CD4-positive, alpha-beta T cell (primary cell): ENCODE measurements at places on chromosomes 1 and 21.

DNA sequence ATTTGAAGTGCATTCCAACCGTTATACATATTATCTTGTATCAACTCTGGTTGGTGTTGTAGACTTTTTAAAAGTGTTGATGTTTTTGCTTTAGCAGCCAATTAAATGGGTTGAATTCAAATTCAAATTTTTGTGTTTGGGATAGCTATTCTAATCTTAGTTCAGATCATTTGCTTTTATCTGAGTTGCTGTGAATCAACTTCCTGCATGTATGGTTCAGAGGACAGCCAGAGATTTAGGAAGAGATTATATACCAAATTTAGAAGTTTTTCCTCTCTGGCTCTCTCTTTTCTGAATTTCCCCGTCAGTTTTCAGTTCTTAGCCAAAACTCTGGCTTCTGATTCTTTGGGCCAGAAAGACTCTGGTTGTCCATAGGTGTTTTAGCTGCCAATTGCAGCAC is 415.5 kb downstream of the NUF2 start:
- DNase-seq, result no peak

GRCh38 chr1:74686928-74687327 is 13.3 kb upstream of the ERICH3 start:
- DNase-seq, result no peak

DNA sequence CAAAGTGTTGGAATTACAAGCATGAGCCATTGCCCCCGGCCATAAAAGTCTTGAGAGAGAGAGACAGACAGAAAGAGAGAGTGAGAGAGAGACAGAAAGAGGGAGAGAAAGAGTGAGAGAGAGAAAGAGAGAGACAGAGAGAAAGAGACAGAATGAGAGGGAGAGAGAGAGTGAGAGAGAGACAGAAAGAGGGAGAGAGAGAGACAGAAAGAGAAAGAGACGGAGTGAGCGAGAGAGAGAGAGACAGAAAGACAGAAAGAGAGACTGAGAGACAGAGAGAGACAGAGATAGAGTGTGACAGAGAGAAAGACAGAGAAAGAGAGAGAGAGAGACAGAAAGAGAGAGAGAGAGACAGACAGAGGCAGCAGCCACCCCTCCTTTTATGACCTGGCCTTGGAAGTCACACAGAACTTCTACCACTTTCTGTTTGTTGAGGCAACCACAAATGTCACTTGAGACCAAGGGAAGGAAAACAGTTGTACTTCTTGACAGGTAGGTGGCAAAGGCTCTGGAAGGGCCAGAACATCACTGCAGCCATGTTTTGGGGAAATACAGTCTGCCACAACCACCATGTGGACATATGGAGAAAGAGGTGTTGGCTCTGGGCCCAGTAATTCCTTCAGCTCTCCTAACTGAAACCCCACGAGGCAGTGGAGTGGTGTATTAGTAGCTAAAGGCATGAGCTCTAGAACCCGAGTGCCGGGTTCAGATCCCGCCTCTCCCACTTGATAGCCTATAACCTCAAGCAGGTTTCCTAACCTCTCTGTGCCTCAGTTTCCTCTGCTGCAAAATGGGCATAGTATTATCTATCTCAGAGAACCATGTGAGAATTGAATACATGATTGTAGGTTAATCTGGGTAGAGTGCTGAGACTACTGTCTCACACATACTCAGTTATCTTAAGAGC is 50.6 kb downstream of the TNFRSF8 start:
- no peak for DNase-seq

DNA sequence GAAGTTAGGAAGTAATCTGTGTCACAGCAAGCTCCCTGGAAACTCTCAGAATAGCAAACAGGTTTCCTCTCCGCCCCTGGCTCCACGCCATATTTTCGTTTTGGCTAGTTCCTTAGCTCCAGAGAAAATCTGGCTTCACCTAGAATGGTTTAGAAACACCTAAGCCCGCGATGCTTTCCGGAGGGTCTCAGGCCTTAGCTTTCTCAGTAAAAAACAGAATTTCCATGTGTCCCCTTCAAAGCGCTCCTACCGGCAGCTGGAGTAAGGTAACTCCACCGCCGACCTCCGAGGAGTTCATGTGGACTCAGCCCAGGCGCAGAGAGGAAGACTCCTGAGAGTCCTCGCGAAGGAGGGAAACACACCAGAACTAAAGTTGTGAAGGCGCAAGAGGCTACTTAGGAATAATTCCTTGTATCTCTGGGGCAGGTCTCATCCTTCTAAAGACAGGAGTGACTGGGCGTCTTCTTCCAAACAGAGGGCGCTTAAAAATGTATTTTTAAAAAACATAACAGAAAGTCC is 406 bp downstream of the KIAA0040 start:
- peak; percentile 12 for DNase-seq

- no peak for DNase-seq
Observed at GRCh38 chr1:30788580-30789387, 31.2 kb upstream of the LAPTM5 start.

- DNase-seq, result no peak
Observed at GRCh38 chr1:224517171-224517570, 82.6 kb upstream of the WDR26 start.

DNA sequence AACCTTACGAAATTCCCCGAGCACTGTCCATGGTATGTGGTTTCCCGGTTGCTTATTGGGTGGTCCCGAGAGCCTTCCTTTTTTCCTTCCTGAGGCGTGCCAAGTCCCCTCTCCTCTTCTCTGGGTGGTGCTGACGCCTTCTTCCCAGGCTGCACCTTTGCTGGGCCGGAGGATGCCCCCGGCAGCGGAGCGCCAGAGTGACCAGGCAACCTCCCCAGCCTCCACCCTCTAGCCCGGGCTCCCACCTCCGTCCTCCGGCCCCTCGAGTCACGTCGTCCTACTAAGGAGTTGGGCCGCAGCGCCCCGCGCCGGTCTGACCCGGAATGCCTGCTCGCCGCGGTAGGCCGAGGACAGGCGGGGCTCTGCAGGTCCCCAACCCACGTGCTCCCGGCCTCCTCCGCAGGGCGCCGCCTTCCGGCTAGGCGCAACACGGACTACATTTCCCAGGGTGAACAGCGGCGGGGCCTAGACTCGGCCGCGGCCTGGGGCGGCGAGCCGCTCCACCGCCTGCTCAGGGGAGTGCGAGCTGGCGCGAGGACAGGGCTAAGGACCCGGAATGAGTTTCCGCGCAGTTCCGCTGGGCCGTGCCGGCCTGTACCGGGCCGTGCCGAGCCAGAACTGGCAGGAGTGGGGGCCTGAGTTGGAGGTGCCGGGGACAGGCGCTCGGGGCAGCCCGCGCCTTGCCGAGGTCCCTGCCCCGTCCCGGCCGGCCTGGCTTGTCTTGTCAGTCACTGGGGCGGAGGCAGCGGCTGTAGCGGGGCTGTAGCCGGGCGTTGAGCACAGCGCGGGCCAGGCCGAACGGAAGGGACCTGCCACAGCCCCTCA is at the start of gene IPO13:
TSS of gene IPO13 (plus strand) at position 715 of the 825 bp plus-strand sequence. CDS start 651 bp downstream, outside the sequence.
- DNase-seq, result peak; percentile 94

DNA sequence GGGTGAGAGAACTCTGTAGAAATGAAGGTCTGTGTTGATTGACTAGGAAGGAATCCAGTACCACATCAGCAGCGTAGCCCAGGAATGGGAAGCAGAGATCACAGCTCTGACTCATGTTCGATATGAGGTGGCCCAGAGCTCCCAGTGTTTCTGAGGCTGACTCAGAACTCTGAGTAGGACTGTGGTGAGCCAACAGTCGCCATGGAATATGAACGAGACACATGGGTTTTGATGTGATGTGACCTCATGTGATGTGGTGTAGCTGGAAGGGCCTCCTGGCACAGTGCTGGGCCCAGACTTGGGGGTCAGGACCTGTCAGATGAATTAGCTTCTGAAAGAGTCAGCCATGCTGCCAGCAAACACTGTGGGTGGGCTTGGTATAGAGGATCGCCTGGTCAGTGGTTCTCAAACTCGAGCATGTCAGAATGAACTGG is 237.0 kb downstream of the MRPL39 start:
- DNase-seq, result no peak

- peak; percentile 71 for DNase-seq
Observed at GRCh38 chr1:116373431-116374352, 648 bp downstream of the ATP1A1 start.

DNA sequence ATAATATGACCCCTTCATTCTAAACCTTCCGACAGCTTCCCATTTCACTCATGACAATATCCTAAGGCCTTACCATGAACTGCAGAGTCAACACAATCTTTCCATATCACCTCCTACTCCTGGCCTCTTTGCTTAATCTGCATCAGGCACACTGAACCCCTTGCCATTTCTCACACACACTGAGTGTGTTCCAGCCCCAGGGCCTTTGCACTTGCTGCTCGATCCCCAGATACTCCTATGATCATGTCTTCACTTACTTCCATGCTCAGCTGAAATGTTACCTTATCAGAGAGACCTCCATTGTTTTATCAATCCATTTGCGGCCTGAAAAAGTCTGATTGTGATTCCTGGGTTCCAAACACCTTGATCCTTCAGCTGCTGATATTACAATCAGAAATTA is 47.0 kb downstream of the ETS2 start:
- DNase-seq, result no peak

DNA sequence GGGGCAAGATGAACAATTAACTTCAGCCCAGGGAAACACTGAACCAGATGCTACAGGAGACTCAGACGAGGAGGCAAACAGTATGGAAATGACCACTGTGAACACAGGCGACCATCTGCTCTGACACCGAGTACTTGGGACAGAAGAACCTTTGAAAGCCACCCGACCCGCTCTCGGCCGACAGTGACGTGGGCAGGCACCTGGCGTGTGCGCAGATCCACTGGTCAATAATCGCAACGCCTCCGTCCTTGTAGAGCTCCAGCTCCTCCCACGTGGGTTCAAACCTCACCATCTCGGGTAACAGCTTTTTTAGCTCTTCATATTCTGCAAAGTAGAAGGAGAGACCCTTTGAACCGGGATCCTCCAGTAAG is 20.3 kb downstream of the POFUT2 start:
- no peak for DNase-seq

- DNase-seq, result no peak
Observed at GRCh38 chr1:35210321-35211119, 17.6 kb upstream of the SFPQ start.

DNA sequence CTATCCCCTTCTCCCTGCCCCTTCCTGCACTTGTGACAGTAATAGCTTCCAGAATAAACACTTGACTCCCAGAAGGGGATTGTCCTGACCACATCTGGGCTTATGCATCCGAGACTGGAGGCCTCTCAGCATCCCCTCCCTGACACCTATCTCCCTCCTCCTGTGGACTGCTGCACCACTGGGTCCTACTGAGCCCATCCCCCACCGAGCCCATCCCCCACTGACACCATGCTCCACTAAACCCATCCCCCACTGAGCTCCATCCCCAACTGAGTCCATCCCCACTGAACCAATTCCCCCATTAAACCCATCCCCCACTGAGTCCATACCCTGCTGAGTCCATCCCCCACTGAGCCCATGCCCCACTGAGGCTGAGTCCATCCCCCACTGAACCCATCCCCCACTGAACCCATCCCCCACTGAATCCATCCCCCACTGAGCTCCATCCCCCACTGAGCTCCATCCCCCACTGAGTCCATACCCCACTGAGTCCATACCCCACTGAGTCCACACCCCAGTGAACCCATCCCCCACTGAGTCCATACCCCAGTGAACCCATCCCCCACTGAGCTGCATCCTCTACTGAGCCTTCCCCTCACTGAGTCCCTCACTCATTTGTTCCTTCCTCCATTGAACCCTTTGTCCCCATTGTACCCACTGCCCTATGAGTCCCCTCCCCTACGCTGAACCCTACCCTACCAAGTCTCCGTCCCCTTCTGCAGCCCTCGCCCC is 5.6 kb downstream of the PDZK1IP1 start:
- DNase-seq, result no peak

GRCh38 chr21:45592208-45592619 is 50.0 kb upstream of the SLC19A1 start:
- peak; percentile 54 for DNase-seq

DNA sequence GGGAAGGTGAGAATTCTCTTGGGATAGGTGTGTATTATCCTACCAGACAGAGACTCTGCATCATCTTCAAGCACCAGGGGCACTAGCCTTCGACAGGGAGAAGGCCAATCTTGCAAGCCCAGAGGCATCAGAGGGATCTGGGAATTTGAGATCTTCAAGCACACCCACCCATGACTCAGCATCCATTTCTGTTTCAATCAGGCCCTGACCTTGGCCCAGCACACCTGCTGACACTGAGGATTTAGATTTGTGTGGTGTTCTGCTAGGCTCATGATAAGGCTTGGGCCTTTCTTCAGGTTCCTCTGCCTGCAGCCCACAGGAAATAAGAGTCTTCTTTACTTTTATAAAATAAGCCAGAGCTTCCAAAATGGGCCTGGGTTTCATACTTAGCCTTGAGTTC is 6.6 kb upstream of the PCP4 start:
- no peak for DNase-seq

DNA sequence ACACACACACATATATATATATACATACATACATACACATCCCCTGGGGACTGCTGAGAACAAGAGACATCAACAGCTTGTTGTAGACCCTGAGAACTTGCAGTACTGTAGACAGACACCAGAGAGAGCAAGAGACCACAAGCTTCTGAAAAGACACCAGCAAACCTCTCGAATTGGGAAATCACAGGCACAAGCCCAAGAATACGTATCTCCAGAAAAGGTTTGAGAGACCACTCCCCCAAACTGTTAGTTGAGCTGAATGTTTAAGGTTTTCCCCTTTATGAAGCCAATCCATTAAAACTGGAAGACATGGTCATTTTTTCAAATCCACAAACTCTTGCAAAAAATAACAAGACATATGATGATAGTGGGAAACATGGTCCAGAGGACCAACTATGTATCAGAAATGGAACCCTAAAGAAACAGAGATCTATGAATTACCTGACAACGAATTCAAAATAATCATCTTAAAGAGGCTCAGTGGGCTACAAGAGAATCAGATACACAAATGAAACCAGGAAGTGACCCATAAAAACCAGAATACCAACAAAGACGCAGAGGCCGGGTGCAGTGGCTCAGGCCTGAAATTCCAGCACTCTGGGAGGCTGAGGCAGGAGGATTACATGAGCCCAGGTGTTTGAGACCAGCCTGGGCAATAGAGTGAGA is 45.1 kb downstream of the SLC2A1 start:
- DNase-seq, result no peak

- DNase-seq, result no peak
Observed at GRCh38 chr1:42195841-42196240, 31.3 kb upstream of the GUCA2A start.

DNA sequence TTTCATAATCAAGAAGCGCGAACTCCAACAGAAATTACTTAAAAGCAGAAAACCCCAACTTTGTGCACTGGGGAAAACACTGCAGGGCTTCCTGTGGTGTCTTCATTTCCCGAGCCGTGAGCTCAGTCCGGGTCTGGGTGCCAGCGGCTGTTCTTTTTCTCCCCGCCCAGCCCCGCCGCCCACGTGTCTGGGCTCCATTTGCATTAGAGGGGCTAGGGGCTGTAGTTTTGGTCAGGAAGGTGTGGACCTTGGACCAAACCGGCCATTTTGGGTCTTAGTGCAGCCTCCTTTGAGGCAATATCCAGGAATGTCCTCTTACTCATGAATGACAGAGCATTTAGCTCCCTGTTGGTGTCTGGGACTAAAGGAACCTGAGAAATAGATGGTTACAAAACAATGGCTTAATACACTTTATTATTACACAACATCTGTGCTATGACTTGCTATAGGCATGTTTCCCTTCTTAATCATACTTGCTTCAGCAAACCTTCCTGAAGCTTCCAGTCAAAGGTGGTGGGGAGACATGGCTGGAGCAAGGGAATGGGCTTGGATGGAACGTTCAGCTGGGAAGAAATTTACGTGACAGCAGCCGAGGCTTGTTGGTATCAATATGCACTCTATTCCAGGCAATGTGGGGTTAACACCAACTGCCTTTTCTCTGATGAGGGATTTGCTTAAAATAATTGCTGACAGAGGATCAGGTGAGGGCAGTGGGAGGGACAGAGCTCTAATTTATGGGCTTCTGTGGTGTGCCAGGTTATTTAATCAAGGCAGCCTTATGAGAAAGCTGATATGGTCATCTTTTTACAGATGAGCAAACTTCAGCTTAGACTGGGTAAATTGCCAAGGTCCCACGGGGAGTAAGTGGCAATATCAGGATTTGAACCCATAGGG is 1.1 kb downstream of the AGTRAP start:
- peak; percentile 30 for DNase-seq
